ENCODE measurements at places on chromosomes 13 and 19.

- DNase-seq: no peak
Measured at GRCh38 chr13:28375250-28375930, 119.5 kb downstream of the FLT1 start.

- no peak for DNase-seq
Measured at GRCh38 chr13:36862002-36862685, 43.1 kb downstream of the RFXAP start.

GRCh38 chr19:11005521-11005920, 44.7 kb downstream of the SMARCA4 start:
- DNase-seq: no peak

GRCh38 chr19:18589380-18590272, 1.0 kb downstream of the REX1BD start:
- DNase-seq: peak; percentile 76

DNA sequence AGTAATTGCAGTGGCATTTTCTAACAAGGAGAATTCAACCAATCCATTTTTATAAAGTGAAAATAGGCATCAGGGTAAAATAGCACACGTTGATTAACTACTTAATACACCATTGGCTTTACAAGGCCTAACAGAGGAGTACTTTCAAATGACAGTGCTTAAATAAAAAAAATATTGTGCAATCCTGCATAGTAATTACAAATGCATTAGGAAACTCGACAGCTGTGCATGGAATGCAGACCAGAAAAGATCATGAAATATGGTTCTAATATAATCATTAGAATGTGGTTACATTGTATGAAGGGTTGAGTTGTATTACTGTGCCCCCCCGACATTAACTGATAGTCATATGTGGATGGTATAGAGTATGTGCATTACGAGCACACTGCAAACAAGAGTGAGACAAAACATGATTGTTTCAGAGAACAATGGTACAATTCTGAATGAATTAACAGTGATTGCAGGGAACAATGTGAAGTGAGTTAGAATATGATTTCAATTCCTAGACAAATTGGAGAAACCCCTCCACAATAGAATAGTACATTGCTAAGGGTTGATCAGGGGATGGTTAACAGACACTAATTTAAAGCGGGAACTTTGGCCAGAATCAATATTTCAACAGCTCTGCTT, 270.6 kb downstream of the GPC5 start:
- no peak for DNase-seq

GRCh38 chr19:33397536-33398360, 24.2 kb downstream of the CEBPG start:
- no peak for DNase-seq

GRCh38 chr19:58439576-58440554, at the start of gene ZNF132:
TSS of gene ZNF132 (minus strand) at chr19:58440153. CDS start at chr19:58439821, 332 bp downstream.
- DNase-seq: peak; percentile 42

- no peak for DNase-seq
Measured at GRCh38 chr19:5507065-5507909, 52.1 kb downstream of the ZNRF4 start.

GRCh38 chr13:36288794-36289391, 8.7 kb downstream of the CCDC169 start:
- no peak for DNase-seq

DNA sequence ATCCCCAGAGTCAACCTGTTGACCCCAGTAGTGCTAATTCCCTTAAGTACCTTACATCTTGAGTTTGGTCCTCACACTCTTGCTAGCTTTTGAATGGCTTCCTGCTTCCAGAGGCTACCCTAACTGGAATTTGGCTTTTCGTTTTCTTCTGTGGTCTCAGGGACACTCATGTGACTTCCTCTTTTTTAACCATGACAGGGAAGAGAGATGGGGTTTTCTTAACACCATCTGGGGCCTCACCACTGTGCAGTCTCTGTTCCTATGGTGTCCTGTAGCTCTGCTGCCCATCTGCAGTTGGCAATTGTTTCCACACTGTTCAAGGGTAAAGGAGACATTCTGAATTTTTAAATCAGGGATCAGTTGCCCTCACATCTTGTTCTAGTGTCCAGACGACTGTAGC, 66.7 kb downstream of the SLC10A2 start:
- DNase-seq: no peak

- no peak for DNase-seq
Measured at GRCh38 chr13:23365652-23366051, 67.8 kb downstream of the SACS start.

DNA sequence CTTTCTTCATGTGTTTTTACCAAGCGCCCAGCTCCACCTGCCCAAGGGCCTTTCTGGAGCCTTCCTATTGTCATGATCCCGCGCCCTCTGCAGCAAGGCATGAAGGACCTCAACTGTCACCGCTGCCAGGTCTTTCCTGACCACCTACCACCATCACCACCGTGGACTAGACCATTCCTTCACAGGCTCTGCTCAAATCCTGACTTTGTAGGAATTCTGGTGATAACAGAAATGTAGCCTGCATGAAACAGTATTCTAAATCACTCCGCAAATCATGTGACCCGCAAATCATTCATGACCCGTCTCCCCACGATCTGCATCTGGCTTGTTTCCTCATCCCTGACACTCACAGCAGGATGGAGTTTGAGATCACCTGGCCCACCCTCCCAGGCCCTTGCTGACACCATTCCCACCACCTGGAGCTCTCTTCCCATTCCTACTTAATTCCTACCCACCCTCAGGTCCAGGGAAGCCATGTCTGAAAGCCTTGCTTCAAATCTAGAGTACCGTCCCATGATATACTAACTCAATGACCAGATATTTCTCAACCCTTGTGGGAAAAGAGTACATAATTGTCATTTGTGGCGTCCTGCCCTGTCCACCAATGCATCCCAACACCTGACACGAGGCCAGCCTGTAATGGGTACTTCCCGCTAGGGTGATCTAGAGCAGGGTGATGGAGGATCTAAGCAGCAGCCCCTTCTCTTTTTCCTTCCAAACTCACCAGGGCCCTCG, 1.3 kb downstream of the UBE2S start:
- no peak for DNase-seq

- no peak for DNase-seq
Measured at GRCh38 chr19:18517606-18518005, 4.3 kb downstream of the ELL start.

DNA sequence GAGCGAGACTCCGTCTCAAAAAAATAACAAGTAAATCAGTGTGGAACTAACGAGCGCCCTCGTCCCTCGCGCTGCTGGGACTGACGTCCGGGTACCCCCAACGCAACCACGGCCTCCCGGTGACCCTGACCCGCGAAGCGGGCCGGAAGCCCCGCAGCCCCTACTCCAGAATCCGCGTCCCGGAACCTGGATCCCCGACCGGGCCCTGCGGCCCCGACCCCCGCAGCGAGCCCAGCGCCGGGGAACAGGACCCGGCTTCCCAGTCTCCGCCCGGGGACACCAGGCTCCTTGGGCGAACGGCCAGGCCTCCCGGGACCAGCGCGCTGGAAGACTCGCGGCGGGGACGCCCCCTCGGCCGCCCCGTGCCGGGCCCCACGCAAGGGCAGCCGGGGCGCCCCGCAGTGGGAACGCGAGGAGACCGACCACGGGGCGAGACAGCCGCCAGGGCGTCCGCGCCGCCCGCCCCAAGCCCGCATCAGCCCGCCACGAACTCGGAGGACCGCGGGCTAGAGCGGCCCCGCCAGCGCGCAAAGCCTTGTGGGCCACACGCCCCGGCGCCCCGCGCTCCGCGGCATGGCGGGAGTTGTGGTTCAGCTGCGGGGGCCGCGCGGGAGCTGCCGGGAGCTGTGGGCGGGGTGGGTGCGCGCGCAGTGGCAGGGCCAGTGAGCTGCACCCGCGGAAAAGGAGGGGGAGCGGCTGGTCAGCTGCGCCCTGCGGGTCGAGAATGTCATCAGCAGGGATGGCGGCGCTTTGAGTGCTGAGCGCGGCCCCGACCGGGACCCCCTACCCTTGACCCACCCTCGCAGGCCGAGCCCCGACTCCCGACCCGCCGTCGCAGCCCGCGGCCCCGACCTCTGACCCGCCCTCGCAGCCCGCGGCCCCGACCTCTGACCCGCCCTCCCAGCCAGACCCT, 7.5 kb upstream of the MADCAM1 start:
- peak; percentile 95 for DNase-seq
